ENCODE measurements at places on chromosomes 2 and 18. TPM values are rescaled to one million over a fixed set of nuclear protein-coding genes. Genes with fewer than 3 reads are reported as not detected.

The IL1RL2 gene
- total RNA-seq = 0.39 TPM

The STK25 gene
- total RNA-seq = 158 TPM

The PROM2 gene
- 2.4 TPM for total RNA-seq

The C2orf15 gene
- 0.24 TPM for total RNA-seq

GRCh38 chr2:31253356-31254131 is 19.6 kb downstream of the EHD3 start:
- DNase-seq = no peak

DNA sequence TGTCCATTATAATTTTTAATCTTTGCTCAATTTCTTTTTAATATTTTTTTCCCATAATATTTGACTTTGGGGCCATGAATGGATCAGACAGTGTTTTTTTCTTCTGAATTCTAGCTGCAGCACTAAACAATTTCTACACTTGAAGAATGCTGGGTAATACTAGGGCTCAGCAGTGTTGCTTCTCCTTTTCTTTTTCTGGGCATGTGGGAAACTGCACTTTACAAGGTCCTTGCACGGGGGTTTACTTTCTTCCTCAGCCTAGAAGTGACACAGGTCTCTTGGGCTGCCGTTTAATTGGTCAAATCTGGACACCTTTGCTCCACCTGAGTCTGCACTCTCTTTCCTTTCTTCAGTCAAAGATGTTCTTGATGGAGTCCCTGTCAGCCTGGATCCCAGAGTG is 135.4 kb upstream of the APCDD1 start:
- DNase-seq = no peak

DNA sequence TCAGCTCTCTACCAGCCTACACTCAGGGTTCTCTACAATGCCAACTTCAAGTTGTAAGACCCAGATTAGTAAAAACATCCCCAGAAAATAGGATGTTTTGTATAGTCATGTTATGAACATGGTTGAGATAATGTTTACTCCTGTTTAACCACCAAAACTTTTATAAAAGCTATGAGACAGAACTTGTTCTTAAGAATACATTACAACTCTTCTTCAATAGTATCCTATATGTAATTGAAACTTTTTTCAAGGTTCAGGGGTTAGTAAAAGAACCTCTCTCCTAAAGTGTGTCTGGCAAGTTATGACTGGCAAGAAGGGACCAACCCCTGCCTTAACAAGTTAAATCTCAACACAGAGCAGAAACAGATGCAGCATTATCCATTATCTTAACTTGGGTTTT is 118.8 kb upstream of the STK17B start:
- DNase-seq = no peak

GRCh38 chr2:187338679-187339121 is 109.4 kb downstream of the CALCRL start:
- no peak for DNase-seq

GRCh38 chr2:202237787-202238233 is 587 bp downstream of the SUMO1 start:
- DNase-seq = peak; percentile 61

DNA sequence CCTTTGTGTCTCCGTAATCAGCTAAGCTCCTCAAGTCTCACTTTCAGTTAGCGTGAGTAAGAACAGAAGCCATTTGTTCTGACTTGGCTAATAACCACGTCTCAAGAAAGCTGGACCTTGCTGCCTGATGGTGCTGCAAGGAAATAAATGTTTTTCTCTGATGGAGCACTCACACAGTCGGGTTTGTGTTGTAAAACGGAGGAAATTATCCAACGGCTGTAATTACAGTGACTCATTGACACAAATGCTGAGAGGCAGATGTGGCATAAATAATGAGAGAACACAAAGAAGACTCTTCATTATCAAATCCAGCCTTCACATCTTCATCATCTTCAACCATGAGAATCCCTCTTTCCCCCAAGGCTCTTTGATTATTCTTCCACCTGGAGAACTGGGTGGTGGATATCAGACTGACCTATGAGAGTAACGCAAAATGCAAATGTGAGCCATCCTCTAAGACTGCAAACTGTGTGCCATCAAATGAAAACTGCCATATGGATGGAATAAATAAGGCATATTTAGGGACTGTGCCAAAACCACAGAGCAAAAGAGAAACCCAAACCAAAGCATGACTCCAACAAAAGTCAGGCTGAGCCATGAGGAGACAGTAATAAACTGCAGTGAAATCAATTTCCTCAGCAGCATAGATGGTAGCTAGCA is 252.6 kb downstream of the RND3 start:
- DNase-seq = peak; percentile 92

DNA sequence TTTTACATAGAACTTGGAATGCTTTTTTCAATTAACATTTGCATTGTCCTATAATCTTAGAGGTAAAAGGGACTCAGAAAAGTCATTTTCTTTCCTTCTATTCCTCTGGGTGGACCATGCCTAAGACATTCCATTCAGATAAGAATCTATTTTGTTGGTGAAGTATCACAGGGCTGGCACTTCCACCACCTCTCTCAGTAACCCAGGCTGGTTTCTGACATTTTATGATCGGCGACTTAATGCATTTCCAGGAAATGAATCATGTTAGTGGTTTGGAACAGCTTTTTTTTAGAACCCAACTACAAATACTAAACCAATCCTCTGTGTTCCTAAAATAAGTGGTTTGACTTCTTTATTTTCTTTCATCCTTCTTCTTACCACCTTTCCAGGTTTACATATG is 27.0 kb downstream of the GAD1 start:
- DNase-seq = peak; percentile 89
